ENCODE measurements at places on chromosomes 7 and 10. TPM values are rescaled to one million over a fixed set of nuclear protein-coding genes. Genes with fewer than 3 reads are reported as not detected.

GRCh38 chr7:44707558-44708230 lies 41.0 kb upstream of the ZMIZ2 start:
- no peak for DNase-seq

DNA sequence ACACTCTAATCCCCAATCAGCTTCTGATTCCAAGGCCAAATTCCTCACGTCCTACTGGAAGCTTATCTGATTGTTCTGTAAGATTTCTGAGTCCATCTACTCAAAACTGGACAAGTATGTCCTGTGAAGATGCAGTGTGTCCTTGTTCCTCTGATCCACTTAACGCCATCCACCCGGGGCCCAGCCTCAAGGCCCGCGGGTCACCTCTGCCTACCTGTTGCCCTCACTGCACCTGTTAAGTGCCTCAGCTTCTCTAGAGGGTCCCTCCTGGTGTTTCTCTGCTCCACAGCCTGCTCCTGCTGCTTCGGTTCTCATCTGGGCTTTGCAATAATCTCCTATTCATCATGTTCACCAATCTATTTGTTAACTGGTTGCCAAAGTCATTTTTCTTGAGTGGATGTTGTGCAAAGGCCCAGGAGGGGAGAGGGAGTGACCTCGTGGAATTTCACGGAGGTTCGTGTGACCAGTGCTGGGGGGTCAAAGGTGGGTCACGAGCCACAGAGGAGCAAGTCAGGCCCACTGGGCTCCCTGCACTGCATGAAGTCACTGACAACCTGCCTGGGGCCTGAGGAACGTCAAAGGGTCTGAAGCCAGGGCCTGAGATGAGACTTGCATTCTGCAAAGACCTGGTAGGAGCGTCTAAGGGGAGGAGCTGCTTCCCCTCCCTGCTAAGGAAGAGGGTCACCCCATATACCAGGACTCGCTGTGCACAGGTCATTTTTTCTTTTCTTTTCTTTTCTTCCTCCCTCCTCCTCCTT lies 338.1 kb downstream of the WDR37 start:
- DNase-seq, result no peak

GRCh38 chr7:29684787-29685650 lies 121.3 kb upstream of the WIPF3 start:
- DNase-seq, result peak; percentile 39

DNA sequence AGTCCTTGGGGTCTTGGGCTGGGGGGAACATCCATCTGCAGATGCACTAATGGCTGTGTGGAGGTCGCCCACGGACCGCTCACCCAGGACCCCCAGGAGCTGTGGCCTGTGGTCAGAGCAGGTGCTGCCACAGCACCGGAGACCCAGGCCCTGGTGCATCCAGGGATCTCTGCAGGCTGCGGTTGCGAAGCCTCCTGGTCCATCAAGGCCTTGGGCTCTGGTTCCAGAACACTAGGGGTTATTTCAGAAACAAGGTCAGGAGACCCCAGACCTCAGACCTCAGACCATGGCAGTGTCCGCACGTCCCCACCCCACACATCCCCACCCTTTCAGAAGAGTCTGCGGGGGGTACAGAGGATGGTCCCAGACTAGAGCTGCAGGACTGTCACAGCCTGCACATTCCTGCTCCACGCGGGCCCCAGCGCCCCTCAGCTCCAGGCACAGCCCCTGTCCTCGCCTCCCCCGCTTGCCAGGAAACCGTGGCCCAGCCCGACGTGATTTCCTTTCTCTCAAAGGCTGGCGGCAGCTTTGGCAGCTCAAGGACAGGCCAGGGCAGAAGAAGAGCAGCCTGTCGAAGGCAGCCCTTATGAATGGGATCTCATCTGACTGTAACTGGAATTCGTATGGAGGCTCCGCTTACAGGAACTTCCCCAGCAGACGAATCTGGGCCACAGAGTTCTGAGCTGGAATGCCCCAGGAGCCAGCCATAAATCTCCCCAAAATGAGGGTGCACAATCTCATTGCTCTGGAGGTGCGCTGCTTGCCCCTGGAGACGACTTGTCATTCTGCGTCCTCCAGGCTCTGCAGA lies 136.2 kb upstream of the RET start:
- no peak for DNase-seq

DNA sequence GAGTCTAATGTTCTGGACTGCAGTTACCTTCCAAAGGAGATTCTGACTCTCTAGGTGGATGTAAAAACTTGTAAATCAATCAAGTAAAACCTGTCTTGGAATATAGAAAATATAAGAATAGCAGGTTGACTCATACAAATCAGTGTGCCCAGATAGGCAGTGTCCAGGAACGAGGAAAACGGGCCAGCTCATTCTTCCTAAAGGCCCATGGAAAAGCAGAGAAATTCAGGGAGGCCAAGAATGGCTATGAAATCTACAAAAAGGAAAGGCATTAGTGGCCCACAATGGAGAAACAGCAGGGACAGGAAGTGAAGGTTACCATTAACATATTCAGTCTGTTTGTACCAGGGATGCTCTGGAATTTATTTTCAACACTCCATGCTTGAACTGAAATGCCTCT lies 14.9 kb downstream of the GLI3 start:
- no peak for DNase-seq

GRCh38 chr7:133233142-133233541 lies 19.7 kb upstream of the EXOC4 start:
- DNase-seq, result no peak

DNA sequence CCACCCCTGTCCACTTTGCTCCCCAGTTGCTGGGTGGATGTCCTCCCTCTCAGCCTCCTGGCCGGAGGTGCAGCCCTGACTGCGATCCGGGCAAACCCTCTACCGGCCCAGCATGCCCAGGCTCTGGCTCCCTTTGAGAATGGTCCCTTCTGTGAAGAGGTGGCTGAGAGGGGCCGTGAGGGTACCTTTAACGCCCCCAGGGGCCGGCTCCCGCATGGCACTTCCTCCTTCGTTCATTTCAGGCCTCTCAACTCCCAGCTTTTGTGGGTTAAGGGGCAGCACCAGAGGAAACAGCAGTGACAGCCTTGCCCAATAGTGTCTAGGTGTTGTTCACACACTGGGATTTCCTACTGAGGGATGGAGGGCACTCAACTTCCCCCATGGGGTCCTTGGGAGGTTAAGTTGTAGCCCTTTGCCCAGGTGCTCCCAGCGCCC lies 33.2 kb upstream of the HABP2 start:
- no peak for DNase-seq

DNA sequence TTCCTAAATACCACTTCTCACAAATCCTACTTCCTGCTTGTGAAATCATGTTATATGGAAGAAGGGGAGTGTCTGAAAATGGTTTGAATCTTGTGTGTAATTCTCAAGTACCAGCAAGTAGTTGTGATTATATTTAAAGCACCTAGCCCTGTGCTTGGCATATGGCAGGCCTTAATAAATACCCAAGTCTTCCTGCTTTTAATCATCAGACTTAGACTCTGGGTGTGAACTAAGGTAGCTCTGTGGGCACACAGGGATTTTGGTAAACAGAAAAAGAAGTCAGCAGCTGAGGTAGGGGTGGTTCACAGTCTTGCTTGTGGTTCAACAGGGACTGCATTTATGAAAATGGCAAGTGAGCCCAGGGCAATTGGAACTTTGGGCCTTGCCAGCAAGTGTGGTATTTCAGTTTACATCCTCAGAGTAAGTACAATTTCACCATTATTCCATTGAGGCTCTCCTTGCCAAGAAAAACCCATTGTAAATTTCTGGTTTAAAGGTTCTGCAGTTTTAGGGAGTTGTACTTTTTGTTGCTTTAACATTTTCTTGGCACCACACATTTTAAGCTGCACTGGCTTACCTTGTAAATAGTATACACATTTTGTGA lies 215.5 kb downstream of the AUTS2 start:
- no peak for DNase-seq

DNA sequence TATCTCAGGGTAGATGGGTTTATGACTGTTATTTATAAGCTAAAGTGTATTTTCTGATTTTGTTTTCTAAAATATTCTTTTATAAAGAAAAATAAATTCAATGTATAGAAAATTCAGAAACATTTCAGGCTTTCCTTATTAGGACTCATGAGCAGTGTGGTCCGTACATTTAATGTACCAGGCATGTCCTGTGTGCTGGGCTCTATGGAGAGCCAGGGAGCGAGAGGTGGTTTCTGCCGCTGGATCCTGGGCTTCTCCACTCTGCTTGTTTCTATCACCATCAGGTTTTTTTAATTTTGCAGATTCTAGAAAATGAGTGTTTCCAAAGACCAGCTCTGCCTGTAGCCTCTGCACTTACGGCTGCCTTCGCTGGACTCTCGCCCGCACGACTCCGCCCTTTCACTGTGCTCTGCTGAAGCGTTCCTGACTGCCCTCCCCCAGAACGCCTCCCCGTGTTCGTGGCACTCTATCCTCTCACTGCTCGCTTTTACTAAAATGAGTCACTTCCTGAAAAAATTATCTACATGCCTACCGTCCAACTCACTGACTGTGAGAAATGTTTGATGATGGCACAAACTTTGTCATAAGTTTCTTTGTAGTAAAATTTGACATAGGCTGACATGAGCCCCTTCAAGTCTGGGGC lies 188.5 kb downstream of the ZMYND11 start:
- DNase-seq, result peak; percentile 93

- peak; percentile 49 for DNase-seq
These were observed 21.7 kb upstream of the OR2A5 start for GRCh38 chr7:144027070-144027469.

GRCh38 chr7:71021131-71021530 lies 110.8 kb upstream of the GALNT17 start:
- DNase-seq, result no peak

DNA sequence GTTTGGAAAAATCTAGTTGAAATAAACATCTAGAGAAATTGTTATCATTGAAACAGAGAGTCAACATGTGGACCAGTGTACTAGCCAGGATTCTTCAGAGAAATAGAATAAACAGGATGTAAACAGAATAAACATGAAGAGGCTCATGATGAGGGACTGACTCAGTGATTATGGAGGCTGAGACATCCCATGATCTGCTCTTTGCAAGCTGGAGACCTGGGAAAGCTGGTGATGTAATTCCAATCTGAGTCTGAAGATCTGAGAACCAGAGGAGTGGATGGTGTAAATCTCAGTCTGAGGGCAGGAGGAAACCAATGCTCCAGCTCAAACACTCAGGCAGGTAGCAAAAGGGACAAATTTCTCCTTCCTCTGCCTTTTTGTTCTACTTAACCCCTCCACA lies 62.9 kb upstream of the FAM180A start:
- DNase-seq, result no peak

GRCh38 chr10:71975087-71975870 lies 11.1 kb downstream of the CHST3 start:
- no peak for DNase-seq

- DNase-seq, result peak; percentile 57
These were observed 145.2 kb downstream of the FRMD4A start for GRCh38 chr10:14185316-14186045.

DNA sequence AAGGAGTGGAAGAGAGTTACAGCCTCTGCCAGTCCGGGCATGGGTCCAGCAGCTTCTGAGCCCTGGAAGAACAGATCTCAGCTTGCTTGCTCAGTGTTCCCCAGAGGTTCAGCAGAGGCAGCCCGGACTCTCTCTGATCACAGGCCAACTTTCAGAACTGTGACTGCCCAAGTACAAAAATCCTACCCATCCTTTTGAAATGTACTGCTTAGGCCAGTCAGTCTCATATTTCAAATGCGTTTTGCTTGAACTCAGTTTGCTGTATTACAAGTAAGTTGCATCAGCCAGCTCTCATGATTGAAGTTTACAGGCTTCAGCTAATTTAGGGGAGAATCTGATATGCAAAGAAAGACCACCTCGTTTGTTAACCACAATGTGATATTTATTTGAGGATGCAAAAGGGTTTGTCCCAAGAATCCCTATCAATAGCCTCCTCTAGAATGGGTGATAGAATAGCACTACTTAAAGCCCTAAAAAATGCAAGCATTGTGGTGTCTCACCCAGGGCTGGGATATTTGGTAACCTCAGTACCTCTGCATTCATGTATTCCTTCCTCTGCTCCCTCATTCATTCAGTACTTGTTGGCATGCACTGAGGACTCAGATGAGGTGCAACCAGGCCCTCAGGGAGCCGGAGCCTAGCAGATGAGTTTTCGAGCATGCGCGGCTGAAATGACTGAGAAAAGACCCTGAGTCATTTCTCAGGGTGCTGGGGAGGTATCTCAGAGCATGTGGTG lies 7.0 kb downstream of the AIMP2 start:
- DNase-seq, result no peak

GRCh38 chr7:47531584-47532492 lies 50.1 kb downstream of the TNS3 start:
- no peak for DNase-seq

DNA sequence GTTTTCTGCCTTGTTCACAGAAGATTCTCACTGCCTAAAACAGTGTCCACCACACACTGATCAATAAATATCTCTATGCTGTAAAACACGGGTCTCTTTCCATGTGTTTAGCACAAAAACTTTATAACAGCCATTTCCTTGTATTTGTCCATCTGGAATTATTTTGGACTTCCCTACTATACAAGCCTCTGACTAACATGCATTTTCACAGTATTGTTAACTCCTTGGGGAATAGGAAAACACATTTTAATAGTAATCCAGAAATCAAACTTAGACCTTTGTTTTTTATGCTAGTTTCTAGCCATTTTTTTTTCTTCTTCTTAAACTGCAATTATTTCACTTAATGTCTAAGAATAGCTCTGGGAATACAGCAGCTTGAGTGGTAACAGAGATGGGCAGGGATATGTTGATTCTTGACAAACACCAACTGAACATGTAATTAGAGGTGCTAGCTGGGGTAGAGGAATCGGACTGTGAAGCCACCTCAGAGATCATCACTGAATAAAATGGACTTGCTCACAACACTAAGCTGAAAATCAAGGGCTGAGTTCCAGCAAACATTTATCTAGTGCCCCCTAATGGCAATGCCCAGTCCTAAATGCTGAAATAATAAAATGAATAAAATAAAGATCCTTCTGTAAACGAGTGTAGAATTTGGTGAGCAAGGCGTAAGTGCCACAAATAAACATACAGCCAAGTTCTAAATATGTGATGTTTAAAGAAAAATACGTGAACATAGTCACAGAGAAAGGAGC lies 593.1 kb downstream of the SORCS1 start:
- peak; percentile 48 for DNase-seq

Gene ACADSB
- 11.0 TPM for total RNA-seq

Gene GHRHR
- not detected for total RNA-seq

Gene DYNC1I1
- 0.52 TPM for total RNA-seq

Gene TUBB8
- not detected for total RNA-seq

Gene DGKI
- 8.0 TPM for total RNA-seq

Gene SLC29A4
- 2.6 TPM for total RNA-seq

Gene ABCA13
- 0.87 TPM for total RNA-seq
